ENCODE measurements at places on chromosomes 4 and X.

DNA sequence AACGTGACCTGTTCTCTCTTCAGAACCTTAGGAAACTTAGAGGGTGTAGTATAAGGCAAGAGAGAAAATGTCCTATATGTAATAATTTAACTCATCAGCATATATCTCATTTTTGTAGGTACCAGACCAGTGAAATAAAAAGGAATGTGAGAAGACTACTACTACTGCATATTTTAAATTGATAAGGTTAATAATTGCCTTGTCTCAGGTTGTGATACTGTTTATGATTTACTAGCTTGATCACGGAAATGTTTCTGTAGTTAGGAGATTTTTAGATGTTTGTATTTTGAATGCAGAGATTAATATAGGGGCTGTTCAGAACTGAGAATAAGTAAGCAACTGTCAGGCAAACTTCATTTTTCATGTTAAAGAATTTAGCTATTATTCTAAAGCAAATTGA, 1563.4 kb downstream of the C4orf33 start:
- no peak for DNase-seq

- no peak for DNase-seq
These were observed 42.3 kb upstream of the ACSL4 start for GRCh38 chrX:109775386-109775785.

GRCh38 chr4:6647582-6648230, 7.2 kb downstream of the MRFAP1 start:
- no peak for DNase-seq

- no peak for DNase-seq
These were observed 2329.9 kb downstream of the ARAP2 start for GRCh38 chr4:33914386-33914785.

- no peak for DNase-seq
These were observed 756 bp upstream of the TAF9B start for GRCh38 chrX:78140206-78140605.

- no peak for DNase-seq
These were observed 21.8 kb upstream of the NAP1L5 start for GRCh38 chr4:88719381-88719780.

- no peak for DNase-seq
These were observed 14.5 kb downstream of the TBCK start for GRCh38 chr4:106301393-106302061.

- no peak for DNase-seq
These were observed 380.6 kb downstream of the MAPK10 start for GRCh38 chr4:85979276-85979675.

GRCh38 chrX:13655674-13656073, 2.7 kb downstream of the TCEANC start:
- DNase-seq, result no peak

GRCh38 chrX:132226169-132226568, 6.9 kb upstream of the RAP2C start:
- no peak for DNase-seq

GRCh38 chrX:49184294-49185281, 1.6 kb downstream of the PRICKLE3 start:
- no peak for DNase-seq

DNA sequence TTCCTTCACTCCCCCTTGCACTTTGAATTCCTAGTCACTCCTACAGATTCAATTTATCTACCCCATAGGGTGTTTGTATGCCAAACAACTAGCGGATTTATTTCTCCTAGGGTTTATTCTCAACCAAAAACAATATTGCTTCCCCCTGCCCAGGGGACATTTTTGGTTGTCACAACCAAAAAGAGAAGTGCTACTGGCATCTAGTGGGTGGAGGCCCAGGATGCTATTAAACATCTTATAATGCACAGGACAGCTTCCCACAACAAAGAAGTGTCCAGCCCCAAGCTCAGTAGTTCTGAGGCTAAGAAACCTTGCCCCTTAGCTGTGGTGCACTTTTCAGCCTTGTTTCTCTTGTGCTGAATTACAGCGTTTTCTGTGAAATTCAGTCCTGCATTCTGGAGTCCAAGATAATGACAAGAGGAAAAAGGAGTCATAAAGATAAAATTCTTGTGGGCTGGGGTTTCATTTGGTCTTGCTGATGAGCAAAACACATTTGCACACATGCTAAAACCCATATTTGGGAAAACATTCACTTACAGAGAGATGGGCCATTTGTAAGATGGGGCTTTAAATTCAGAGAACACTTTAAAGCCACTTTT, 11.2 kb upstream of the SYTL4 start:
- no peak for DNase-seq

DNA sequence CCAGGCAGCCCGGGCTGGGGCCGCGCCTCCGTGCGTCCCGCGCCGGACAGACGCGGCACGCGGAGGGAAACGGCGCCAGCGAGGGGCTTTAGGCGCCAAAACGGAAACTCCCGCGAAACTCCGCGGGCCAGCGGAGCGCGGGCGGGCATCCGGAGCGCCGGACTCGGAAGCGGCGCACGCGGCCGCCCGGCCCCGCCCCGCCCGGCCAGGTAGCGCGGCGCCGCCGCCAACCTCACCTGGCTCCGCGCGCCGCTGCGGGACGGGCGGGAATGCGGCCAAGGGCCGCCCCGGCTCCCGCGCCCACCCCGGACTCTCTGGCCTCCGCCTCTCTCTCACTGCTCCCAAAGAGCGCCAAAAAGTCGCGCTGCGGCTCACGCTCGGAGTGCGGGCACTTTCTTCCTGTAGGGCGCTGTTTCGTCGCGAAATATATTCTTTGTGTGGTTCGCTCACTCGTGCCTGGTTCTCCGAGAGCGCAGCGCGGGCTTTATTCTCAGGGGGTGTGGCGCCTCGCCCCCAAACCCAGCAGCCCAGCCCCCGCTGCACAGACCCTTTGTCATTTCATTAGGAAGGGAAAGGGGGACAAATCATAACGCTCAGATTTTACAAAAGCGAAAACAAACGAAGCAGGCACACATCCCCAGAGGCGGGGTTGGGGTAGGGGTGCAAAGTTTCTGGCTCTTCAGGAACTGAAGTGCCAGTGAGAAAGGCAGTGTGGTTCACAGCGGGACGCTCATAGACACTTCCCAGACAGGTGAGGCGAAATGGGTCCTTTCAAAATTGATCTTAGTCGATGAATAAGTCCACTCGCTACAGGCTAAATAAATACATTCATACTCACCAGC, 961 bp upstream of the MBNL3 start:
- peak; percentile 21 for DNase-seq

- no peak for DNase-seq
These were observed 138.4 kb downstream of the LDB2 start for GRCh38 chr4:16759931-16760582.

- DNase-seq, result no peak
These were observed 112.9 kb upstream of the NHS start for GRCh38 chrX:17262123-17262522.

- DNase-seq, result no peak
These were observed 7.4 kb upstream of the HS3ST1 start for GRCh38 chr4:11436084-11436483.

DNA sequence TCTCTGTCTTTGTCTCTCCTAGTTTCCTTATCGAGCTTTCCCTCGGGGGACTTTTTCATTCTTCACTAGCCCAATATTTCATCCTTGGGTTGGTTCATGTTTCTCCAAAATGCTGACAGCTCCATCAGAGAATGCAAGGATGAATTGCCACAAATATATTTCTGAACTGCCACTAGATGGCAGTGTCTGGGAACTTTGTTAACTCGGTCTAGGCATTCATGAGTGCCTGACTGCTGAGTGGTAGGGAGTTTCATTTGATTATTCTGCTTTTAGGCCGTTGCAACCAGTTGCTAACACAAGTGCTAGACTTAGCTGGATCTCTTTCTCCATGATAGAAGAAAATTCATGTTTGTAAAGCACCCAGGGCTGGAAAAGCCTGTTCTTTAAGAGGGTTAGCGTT, 73.5 kb upstream of the RAP2C start:
- no peak for DNase-seq

GRCh38 chrX:23374291-23374690, 39.6 kb downstream of the PTCHD1 start:
- no peak for DNase-seq

GRCh38 chr4:3671571-3672464, 94.4 kb upstream of the ADRA2C start:
- DNase-seq, result no peak

GRCh38 chr4:155413451-155413850, 36.7 kb upstream of the MAP9 start:
- DNase-seq, result no peak

- no peak for DNase-seq
These were observed 10.9 kb upstream of the MXD4 start for GRCh38 chr4:2272828-2273120.

- no peak for DNase-seq
These were observed 206.5 kb downstream of the PCDH10 start for GRCh38 chr4:133355633-133356032.

DNA sequence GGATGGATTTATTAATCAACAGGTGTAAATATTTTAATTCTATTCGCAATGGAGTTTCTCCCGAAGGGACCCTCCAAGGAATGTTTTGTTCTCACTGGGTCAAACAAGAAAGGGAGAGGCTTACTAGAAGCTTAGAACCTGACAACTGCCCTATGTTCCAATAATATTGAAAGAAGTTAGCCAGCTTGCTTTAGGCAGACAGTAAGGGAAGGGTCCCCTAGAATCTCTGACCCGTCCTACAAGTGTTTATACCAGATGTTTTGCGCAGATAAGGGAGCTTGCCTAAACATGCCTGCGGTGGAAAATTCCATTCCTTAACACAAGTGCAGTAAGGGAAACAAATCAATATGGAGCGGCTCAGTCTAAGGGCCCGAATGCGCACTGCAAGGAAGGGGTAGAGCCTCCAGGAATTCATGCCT, 17.7 kb downstream of the IL21 start:
- no peak for DNase-seq

GRCh38 chr4:82679531-82679930, 117.7 kb upstream of the TMEM150C start:
- no peak for DNase-seq

GRCh38 chrX:129139837-129140598, 383.3 kb downstream of the SMARCA1 start:
- no peak for DNase-seq

GRCh38 chrX:132413459-132413858, 75.4 kb downstream of the MBNL3 start:
- DNase-seq, result no peak

DNA sequence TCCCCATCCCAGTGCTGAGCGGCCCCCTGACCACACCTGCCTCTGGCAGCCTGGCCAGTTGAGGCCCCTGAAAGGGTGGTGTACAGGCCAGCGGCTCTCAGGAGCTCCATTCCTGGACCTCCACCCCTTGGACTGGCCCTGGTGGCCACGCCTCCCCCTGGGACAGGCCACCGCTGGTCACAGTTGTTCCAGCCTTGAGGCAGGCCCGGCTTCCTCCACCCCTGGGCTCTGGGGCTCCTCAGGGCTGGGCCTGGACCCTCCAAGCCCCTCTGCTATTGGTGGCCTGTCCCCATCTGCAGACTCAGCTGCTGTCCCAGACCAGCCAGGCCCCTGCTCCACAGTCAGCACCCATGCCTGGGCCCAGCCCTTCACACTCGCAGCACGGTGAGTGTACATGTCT, 93.2 kb upstream of the NKX1-1 start:
- no peak for DNase-seq

GRCh38 chrX:104335756-104336155, 81.0 kb upstream of the ESX1 start:
- DNase-seq, result no peak

GRCh38 chr4:163959932-163960331, 465.4 kb downstream of the TMA16 start:
- DNase-seq, result no peak

GRCh38 chr4:23882976-23883531, 6.8 kb downstream of the PPARGC1A start:
- no peak for DNase-seq

DNA sequence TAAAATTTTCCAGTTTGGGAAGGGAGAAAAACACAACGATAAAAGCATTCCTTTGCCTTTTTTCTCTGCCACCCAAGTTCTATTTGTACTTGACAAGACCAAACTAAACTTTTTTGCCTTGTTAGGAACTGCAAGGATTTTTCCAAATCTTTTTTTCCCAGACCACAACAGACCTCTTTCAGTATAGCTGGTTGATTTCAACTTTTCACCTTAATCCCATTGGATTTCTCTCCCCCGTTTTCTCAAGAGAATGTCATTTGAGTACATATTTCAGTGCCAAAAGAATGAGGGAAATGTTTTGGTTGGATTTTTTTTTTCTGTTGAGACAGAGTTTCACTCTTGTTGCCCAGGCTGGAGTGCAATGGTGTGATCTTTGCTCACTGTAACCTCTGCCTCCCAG, 18.5 kb upstream of the SGMS2 start:
- no peak for DNase-seq

DNA sequence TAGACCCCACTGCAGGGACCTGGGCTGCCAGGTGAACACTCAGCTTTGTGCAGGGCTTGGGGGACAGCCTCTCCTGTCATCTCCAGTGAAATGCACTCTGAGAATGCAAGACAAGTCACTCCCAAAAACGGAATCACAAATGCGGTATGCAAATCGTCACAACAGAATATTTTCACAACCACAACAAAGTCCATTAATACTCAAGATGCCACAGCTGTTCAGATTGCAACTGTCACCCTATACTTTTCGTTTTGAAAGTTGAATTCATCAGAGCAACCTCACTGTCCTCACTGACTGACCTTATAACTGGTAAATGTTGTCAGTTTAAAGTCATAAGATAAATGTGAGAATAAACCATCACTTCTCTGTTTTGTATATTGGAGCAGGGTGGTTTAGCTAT, 16.6 kb downstream of the JAKMIP1 start:
- DNase-seq, result no peak

GRCh38 chr4:40280586-40280985, 54.5 kb upstream of the CHRNA9 start:
- no peak for DNase-seq

- DNase-seq, result no peak
These were observed 9.2 kb upstream of the ANXA3 start for GRCh38 chr4:78542373-78542772.

DNA sequence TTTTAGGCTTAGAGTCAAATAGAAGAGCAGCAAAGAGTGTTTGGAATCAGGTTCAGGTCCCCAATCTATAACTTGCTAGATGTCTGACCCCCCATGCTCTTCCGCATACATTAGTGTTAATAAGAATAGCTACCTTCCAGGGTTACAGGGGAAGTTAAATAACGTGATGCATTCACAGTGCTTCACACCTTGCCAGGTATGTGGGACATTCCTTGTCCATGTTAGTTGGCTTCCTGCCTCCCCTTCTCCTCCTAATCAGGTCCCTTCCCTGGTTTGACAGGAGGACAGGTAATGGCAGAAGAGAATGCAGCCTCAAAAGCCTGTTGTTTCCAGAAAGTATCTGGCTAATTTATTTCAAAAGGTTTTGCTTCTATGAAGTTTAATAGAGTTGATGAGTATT, 248.7 kb downstream of the MID1IP1 start:
- no peak for DNase-seq

GRCh38 chr4:78610546-78611214, 59.1 kb downstream of the ANXA3 start:
- DNase-seq, result no peak

All from stimulated activated CD8-positive, alpha-beta memory T cell treated with anti-CD3 and anti-CD28 coated beads, Interleukin-7, amount 100 ng/mL, for 1 hour (primary cell).